NCI-H1048 (cell line): ENCODE measurements at places on chromosomes 16 and 17.

DNA sequence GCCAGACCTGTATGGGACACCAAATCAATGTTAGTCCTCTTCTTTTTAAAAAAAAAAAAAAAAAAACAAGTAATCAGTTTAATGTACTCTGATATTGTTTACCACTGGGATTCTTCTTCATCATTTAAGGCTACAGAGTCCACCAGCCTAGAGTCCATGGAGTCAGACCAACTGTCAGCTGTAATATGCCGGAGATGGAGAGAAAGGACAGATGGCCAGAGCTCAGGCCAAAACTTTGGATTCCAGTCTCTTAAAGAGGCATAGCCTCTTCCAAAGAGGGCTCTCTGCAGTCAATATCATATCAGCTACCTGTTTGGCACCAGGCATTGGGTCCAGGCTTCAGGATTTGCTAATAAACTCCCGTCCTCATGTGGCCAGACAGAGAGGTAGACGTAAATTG lies 469.6 kb upstream of the HSBP1 start:
- DNase-seq = no peak

- DNase-seq = no peak
Observed at GRCh38 chr17:70984873-70985272, 815.5 kb downstream of the KCNJ2 start.

DNA sequence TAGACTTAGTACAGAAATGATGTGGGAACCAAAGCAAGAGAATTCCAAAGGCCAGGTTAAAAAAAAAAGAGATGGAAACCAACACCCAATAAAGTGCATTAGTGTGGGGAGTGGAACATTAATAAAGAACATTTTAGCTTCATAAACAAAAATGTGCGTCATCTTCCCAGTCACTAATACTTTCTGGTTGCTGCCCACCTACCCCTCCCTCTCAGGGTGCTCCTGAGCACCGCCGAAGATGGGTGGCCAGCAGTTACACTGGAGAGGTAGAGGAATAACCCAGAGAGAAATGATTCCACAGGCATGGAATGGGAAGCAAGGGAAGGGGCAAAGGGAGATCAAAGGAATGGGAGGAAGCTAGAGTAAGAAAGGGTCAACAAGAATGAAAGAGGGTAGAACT lies 6.0 kb upstream of the CHD3 start:
- DNase-seq = no peak

DNA sequence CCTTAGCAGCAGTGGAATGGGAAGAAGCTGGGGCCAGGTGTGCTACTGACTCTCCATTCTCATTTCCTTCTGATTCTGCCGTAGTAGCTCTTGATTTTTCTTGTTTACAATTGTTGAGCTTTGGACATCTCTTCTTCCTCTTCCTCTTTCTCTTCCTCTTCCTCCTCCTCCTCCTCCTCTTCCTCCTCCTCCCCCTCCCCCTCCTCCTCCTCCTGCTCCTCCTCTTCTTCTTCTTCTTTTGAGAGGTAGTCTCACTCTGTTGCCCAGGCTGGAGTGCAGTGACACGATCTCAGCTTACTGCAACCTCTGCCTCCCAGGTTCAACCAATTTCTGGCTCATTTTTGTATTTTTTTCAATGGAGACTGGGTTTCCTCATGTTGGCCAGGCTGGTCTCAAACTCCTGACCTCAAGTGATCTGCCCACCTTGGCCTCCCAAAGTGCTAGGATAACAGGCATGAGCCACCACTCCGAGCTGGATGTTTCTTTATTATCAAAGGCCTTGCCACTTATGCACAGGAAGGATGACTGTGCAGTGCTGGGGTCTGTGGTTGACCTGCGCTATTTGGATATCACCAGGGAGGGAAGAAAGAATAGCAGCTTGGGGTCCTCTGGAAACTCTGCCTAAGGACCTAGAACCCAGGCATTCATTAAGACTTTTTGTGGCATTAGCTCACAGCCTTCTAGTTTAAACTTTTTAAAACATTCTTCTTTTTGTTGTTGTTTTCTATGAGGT lies 127.8 kb upstream of the KCNJ16 start:
- DNase-seq = no peak

- no peak for DNase-seq
Observed at GRCh38 chr16:78283548-78284251, 184.2 kb downstream of the WWOX start.
